ENCODE measurements at places on chromosomes 2 and 18.

DNA sequence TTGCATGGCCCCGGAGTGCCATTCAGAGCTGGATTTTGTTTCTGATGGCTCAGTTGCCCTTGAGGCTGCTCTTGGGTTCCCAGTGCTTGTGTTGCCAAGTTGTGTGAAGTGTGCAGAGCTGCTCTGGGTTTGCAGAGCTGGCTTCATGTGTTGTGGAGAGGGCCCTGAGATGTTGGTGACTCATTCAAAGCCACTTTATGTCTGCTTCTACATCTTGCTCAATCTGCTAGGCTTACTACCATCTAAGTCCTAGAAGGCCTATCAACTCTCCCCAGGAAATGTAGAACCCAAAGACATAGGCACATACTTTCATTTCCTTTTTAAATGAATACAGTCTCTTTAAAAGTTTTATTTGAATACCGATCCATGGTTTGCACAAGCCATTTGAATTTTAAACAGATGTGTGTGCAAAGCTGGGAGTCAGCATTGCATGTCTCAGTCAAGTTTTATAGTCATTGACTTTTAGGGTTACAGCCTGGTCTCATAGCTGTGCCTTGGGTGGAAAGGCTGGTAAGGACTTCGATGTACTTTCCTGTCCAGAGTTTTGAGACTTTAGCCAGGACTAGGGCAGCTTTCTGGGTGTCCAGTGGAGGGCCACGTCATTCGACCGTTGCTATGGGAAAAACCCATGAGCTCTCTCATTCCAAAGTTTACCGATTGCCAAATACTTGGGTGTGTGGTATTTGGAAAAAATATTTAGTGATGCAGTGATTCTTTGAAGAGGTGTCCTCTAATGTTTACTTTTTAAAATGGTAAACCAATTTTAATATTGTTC lies 105.0 kb downstream of the LTBP1 start:
- no peak for DNase-seq

- DNase-seq: peak; percentile 93
These were observed 83.9 kb downstream of the ARHGEF4 start for GRCh38 chr2:130920415-130921163.

- DNase-seq: no peak
These were observed 40.9 kb downstream of the RBBP8 start for GRCh38 chr18:22974001-22974400.

GRCh38 chr2:232497348-232497747 lies 9.7 kb upstream of the ECEL1 start:
- no peak for DNase-seq

DNA sequence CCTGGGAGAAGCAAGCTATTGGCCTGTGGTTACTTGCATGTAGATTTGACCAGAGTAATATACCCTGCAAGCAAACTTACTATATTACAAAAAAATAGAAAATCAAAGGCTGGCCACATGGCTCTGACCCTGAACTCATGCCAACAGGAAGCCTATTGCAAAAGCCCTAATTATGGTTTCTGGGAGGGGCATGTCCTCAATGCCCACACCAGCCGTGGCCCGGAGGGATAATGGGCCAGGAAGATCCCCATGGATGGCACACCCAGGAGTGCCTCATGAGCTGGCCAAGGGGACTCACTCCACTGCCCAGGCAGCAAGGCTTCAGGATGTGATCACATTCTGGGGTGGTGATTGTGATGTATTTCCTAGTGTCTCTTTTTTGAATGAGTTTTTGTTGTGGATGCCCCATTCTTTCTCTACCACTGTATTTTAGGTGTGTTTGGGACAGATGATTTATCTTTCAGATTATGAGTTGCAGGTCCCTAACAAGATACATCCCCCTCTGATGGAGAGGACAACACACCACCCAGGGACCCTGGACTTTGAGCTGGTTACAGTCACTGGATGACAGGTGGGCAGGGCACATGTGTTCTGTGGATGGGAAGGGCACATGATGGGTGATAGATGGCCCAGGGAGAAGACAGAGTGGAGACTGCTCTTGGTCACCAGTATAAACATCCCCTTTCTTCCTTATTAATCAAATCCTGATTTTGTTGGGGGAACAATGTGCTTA lies 18.7 kb upstream of the TFCP2L1 start:
- no peak for DNase-seq

GRCh38 chr2:217604527-217605194 lies 398.1 kb downstream of the TNS1 start:
- DNase-seq: no peak

DNA sequence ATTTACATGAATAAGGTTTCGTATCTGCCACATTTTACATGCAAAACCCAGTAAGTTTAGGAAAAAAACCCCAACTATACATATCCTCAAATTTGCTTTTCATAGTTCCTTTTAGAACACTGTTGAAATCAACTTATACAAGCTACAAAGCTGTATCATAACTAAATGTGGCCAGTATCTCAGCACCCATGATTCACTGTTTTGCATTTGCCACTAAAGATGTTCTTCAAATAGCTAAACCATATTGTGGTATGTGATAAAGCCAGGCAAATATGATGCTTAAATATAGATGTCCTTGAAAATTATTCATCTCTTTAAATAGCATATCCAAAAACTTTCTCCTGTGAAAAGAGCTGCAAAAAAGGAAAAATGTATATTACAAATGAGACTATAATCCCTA lies 29.9 kb downstream of the ROCK2 start:
- no peak for DNase-seq

DNA sequence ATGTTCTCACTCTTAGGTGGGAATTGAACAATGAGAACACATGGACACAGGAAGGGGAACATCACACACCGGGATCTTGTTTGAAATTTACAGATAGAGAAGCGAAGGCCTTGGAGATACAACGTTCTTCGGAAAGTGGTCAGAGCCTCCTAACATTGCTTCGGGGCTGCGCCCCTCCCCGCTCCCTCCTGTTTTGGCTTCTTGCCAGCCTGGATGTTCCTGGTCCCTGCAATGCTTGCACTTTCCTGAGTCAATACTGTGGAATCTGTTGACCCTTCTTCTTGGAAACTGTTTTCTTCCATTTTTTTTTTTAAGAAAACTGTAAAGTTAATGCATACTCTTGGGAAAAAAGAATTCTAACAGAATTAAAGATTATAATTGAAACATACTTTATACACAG lies 360.8 kb downstream of the SOCS6 start:
- no peak for DNase-seq

DNA sequence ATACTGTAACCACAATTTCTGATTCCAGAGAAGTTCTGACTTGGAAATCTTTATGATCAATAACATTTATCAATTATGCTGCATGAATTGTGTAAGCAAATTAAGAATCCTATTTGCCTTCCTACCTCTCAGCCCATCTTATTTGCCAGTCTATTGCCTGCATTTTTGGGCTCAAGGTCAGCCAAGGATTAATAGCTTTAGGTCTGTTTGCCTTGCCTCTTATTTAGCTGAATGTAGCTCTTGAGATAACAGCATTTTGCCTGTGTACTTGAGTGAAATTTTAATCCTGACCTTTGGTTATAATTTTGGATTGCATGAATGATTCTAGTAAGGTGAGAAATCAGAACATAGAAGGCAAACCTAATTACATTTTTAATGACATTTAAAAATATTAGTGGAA lies 51.2 kb downstream of the MYO3B start:
- DNase-seq: no peak

DNA sequence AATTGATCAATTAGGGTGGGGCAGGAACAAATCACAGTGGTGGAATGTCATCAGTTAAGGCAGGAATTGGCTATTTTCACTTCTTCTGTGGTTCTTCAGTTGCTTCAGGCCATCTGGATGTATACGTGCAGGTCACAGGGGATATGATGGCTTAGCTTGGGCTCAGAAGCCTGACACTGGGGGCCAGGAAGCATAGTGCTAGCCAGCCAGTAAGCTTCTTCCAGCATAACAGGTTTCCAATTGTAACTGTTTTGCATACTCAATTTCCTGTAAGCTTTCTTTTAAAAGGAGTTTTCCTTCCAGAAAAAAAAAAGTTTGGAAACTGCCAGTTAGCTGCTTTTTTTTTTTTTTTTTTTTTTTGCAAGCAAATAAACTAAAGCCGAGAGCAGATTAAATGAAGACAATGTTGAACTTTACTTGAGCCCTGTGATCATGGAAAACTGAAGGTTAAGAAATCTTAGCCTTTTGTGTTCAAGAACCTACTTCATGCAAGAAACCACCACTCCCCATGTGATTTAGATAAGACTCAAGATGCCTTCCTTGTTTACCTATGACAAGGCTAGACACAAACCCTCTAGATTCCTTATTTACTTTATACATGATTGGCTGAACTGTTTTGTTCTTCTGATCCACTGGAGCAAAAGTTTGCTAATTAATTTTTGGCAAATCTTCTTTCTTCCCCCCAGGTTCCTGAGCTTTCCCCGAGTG lies 126.9 kb upstream of the LINC00305 start:
- no peak for DNase-seq

DNA sequence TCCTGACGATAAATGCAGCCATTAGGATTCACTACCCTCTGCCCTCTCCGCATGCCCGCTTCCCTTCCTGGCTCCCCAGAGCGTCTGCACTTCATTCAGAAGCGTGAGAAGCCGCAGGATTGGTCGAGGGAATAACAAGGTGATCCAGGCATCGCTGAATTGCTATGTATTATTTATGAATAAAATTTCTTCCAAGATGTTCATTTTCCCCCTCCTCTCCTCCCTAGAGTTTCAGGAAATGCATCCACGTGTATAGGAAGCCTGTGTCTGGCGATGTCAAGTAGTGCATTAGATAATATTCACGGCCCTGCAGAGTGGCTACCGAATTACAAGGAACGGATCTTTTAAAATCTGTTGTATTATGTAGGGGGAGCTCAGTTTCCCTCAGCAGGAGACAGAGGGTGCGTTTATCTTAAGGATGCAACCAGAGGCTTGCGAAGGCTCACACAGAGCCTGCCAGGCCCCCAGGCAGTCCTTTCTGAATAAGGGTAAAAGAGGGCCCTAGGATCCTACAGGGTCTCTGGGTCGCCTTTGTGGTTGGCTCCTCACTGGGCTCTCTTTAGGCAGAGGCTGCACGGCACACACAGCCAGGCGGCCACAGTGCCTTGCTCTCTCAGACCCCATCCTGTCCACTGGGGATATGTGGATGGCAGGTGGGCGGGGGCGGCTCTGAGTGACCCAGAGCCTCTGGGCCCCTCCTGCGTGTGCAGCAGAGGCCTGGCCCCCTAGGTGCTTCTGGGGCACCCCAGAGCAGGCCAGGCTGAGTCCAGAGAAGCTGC lies 224.1 kb upstream of the PXDN start:
- no peak for DNase-seq

GRCh38 chr2:6336752-6337471 lies 528.8 kb downstream of the CMPK2 start:
- DNase-seq: no peak

- DNase-seq: no peak
These were observed 161.6 kb upstream of the CAPN13 start for GRCh38 chr2:30968660-30969397.

DNA sequence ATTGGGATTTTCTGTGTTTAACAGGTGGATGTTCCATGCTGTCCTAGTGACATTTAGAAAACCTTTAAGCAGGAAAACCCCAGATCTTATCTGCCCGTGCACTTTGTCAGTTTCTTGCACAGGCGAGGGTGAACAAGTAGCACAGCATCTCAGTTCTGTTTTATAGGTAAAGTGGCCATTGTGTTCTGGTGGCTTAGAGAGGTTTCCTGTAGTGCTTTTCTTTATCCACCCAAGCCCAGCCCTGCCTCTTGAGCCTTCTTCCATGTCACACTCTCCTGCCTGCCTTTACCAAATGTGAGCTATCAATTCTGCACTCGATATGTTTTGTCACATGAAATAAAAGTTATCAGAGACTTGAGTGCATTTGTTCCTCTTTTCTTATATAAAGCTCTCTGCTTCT lies 135.3 kb upstream of the NOSTRIN start:
- DNase-seq: no peak

GRCh38 chr18:58541146-58541788 lies 87.6 kb downstream of the ALPK2 start:
- peak; percentile 81 for DNase-seq

DNA sequence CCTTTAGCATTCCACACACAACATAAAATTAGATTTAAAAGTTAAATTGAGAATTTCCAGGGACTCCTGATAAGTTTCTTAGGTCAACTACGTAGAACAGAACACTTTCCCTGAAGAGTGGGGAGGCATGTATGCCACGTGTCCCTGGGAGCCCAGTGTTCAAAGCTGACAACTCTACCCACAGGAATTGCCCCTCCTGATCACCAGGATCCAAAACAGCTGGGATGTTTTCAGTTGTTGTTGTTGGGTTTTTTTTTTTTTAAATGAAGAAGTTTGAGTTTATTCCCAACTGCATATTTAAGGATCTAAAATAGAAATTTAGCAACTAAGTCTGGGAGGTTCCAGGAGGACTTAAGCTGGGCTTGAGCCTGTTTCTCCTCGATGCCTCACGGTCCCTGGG lies 100.5 kb downstream of the TPGS2 start:
- DNase-seq: no peak

DNA sequence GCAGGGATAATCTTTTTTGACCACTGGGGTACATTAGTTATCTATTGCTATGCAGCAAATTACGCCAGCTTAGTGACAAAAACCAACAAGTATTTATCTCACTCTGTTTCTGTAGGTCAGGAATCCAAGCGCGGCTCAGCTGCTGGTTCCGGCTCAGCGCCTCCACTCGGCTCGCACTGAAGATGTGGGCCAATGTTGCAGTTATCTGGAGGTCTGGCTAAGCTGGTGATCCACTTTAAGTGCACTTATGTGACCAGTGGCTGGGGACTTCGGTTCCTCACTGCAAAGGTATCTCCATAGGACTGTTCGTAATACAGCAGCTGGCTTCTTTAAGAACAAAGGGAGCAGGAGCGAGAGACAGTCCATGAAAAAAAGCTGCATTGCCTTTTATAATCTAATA lies 591.9 kb downstream of the TMEM182 start:
- no peak for DNase-seq

DNA sequence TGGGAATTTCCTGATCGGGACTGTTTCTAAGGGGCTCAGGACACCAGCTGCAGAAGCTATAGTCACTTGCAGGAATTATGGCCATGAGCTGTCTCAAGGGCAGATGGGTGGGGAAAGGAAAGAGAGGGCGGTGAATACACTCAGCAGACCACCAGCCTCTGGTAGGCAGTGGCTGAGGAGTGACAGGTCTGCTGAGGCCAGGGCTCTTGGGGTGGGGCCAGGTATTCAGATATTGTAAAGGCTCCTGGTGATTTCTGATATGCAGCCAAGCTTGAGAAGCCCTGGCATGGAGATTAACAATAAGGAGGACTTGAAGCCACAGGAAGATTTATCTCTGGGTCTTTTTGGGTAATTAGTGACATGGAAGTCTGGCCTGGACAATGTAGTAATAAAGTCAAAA lies 145.3 kb upstream of the AQP4 start:
- DNase-seq: no peak

GRCh38 chr2:238121511-238122286 lies 16.8 kb upstream of the KLHL30 start:
- DNase-seq: no peak

Data from GM23338 (cell line).